ENCODE measurements at places on chromosomes 2 and 18. TPM values are rescaled to one million over a fixed set of nuclear protein-coding genes. Genes with fewer than 3 reads are reported as not detected.

DNA sequence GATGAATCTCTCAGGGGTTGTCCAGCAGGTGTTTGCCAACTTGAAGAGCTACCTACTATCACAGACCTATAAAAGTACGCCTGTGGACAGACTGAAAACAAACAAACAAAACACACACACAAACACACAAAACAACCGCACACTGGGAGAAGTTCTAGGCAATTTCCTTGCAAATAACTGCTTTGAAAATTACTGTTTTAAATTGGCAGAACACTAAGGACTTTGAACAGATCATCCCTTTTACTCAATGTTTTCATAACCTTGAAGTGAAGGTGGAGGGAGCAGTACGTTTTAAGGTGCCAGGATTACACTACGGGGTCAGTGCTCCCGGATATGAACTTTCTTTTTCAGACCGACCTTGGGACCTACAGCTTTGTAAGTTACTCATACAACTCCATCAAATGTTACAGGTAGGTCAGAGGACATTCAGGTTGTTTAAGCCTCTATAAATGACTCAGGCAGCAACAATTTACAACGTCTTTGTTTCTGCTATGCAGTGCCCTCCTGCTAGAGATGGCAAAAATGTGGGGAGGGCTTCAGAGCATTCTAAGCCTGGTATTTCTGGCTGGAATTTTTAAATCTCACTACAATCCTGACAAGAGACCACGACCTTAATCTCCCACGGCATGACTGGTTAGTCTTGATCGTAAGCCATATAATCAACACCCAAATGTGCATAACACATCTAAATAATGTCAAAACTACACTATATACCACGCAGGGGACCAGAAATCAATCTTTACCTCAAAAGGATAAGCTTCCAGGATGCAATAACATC, 1.4 kb upstream of the SLC20A1 start:
- peak; percentile 45 for DNase-seq

GRCh38 chr18:14976736-14977430, 228.9 kb downstream of the ANKRD30B start:
- no peak for DNase-seq

DNA sequence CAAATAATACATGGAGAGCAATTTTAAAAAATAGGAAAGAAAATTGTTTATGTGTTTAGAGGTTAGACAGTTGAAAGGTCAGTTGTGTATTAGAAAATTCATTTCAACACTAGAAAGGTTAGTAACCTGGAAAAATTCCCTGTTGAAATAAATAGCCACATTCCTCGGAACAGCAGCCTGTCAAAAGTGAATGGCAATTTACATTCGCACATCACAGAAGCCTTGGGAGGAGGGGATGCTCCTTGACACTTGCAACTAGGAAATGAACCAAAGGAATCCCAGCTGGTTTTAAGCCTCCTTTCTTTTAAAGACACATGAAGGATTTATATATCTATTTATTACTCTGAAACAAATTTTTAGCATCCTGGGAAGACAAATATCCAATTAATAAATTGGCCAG, 653.5 kb upstream of the LRRTM4 start:
- DNase-seq: no peak

DNA sequence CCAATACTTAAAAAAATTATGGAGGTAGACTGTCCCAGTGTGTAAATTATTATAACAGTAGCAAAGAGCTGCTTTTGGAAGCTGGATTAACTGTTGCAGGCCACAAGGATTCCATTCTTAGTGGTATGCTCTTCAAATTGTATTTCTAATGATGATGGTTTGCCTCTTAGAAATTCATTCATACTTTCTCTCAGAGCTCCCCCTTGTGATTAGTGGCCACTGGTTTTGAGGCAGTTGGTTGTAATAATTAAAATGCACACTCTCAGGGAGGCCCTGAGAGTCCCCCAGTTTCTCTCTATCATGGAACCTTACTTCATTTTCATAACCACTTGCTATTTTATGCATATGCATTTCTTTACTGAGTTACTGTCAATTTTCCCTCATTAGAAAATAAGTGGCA, 122.5 kb downstream of the PLA2R1 start:
- no peak for DNase-seq

DNA sequence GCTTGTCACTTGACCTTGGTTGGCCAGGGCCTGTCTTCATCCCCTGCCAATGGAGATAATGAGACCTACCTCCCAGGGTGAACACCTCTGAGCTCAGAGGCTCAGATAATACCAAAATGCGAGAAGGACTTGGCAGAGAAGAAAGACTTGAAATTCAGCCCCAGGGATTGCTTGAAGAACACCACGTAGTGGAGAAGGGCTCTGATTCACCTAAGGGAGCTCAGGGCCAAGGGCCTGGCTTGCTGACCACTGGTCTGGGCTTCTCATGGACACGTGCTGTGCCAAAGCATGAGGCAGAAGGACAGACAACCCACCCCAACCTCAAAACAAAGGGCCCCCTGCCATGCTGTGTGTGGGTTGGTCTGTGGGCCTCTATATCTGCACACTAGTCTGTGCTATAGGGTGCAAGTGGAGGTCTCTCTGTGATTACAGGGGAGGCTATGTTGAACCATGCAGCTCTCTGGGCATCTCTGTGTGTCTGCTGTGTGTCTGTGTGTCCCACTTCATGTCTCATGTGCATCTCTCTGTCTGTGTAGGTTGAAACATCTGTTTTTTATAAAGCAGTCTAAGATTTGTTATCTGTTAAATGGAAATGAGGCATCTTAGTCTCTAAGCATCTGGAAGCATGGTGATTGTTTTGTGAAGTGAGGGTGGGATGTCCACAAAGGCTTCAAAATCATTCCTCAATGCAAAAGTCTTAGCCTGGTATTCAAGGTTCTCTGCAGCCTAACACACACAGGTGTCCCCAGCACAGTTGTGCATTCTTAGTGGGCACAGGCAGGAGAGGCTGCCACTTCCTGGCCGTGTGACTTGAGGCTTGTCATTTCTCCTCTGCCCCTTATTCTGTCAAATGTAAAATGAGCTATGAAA, 61.0 kb upstream of the EPAS1 start:
- DNase-seq: no peak

- no peak for DNase-seq
Measured at GRCh38 chr2:239688122-239688681, 287.4 kb upstream of the HDAC4 start.

DNA sequence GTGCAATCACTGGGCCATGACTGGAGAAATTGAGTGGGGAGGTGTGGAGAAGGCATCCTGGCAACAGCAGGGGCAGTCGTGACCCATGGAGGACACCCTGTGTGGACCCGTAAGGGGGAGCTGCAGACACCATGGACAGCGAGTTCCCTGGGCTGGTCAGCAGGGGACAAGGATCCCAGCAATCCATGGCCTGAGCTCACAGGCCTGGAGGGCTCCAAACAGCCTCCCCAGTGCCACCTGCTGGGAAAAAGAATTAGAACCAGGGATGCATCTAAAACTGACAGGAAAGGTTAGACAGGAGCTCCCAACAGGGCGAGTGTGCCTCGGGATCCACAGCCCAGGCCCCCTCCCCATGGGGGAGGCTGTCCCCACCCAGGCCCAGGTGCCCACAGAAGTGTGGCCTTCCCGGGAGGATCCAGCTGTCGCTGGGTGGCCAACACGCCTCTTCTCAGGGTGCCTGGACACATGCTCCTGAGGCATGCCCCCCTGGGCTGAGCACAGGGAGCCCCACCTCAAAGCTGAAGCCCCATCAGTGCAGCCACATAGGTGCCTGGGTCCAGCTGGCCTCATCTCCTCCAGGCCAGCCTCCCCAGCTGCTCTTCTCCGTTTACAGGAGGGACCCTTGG, 20.5 kb upstream of the KIF1A start:
- peak; percentile 60 for DNase-seq

GRCh38 chr18:65938592-65939372, 188.0 kb downstream of the CDH7 start:
- DNase-seq: no peak

- DNase-seq: no peak
Measured at GRCh38 chr2:45857867-45858520, 206.5 kb downstream of the PRKCE start.

DNA sequence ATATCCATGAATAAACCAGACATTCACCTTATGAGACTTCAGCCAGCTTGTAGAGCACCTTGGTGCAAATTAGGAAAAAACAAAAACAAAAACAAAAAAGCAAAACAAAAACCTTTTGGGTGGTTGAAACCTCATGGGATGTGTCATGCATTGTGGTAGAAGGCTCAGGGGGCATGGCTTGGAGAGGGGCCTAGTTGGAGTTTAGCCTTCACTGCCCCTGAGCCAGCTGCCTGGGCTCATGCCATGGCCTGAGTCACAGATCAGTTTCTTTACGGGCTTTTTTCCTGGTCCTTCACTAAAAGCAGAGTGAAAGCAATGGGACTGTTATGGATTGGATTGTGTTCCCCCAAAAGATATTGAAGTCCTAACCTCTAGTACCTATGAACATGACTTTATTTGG, 22.0 kb upstream of the DAPL1 start:
- DNase-seq: no peak

Gene SFTPB
- total RNA-seq: not detected

Gene ZNF804A
- total RNA-seq: not detected

Gene MOGAT1
- not detected for total RNA-seq

Gene AGPS
- total RNA-seq: 115 TPM

Measured in G401 (cell line).